NCI-H1092 treated with DMSO at 0.1 percent for 48 hours (cell line): ENCODE measurements at places on chromosomes 3 and 15.
A peak's percentile ranks its signal among the peaks of the same experiment; 100 is the strongest.

DNA sequence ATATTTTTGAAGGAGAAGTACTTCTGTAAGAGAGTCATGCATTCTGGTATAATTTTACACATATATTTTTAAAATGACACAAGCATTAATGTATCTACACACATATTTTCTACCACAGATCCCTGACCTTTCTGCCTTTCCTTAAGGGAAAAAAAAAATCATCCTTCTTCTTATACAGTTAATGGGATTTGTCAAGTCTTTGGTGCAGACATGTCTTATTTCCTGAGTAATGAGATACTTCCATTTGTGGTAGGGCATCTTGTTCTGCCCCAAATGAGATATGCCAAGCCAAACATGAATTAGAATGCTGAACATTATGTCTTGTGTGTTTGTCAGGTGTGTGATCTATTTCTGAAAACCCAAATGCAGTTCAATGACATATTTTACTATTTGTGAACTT lies 329.9 kb downstream of the RBMS3 start:
- no peak for DNase-seq

GRCh38 chr15:33131552-33132232 lies 62.8 kb downstream of the FMN1 start:
- DNase-seq, result no peak

GRCh38 chr3:101144105-101144504 lies 150.9 kb upstream of the ABI3BP start:
- no peak for DNase-seq

DNA sequence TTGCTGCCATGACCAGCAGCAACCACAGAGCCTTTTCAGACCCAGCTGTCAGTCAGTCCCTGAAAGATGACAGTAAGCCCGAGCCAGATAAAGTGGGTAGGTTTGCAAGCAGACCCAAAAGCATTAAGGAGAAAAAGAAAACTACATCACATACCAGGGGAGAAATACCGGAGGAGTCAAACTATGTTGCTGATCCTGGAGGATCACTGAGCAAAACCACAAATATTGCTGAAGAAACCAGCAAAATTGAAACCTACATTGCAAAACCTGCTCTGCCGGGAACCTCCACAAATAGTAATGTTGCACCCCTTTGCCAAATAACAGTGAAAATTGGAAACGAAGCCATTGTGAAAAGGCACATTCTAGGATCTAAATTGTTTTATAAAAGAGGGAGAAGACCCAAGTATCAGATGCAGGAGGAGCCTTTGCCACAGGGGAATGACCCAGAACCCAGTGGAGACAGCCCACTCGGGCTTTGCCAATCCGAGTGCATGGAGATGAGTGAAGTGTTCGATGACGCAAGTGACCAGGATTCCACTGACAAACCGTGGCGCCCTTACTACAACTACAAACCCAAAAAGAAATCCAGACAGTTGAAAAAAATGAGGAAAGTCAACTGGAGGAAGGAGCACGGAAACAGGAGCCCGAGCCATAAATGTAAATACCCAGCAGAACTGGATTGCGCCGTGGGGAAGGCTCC lies 42.1 kb upstream of the RASA2 start:
- no peak for DNase-seq

DNA sequence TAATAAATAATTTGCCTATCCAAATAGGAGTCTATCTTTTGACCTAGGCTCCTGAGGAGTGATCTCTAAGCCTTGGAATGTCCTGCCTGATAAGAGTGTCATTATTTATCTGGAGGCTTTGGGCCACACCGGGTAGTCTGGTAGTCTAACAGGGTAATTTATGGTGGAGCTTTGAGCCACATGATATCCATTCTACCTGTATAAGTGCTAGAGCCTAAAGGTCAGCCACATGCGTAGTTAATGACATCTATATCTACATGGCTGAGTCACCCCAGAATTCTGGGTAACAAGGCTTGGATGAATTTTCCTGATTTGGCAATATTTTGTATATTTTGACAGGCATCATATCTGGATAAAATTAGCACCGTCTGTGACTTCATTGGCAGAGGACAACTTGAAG lies 681.4 kb downstream of the MCTP2 start:
- no peak for DNase-seq

DNA sequence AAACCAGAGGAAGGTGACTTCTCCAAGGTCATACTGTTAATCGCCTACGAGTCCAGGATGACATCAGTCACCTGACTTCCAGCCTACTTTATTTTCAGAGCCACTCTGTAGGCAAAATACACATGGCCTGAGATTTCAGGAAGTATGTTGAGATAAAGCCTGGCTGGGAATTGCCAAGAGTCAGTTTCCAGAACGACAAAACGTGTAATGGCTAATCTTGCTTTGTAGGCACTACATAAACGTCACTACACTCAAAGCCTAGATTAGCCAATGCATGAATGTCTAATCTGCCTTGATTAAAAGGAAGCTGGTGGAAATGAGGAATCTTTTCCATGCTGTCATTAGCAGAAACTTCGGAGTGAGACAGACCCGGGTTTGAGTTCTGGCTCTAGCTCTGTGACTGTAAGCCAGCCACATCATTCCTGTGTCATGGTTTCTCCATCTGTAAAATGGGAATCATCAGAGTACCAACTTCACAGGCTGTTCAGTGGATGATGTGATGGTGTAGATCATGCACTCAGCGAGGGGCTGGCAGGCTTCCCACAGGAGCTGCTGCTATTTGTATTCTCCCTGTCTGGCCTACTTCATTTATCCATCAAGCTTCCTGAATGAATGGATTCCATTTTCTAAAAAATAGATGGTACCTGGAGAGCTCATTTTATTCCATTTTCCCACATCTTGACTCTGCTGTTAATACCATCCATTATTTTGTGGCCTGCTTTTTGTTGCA lies 241.9 kb downstream of the XXYLT1 start:
- DNase-seq, result no peak

DNA sequence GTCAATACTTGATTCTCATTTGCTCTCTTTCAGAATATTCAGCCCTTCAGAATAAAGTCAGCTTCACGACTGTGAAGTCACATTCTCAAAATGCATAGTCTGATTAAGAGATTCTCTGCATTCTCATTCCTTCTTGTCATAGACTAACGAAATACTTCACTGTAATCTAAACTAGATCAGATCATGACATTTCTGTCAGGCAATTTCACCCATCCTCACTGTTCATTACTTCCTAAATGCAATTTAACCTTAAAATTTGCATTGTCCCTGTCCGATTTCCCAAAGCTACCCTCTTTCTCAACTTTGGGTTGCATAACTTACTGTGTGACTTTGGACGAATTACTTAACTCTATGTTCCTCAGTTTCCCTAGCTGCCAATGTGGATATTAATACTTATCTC lies 6.2 kb downstream of the RPL22L1 start:
- DNase-seq, result no peak

GRCh38 chr15:81740416-81740815 lies 305.4 kb downstream of the MEX3B start:
- no peak for DNase-seq

GRCh38 chr15:77475001-77475400 lies 54.3 kb downstream of the HMG20A start:
- DNase-seq, result peak; percentile 51

GRCh38 chr3:61956236-61956635 lies 394.9 kb downstream of the PTPRG start:
- no peak for DNase-seq

- DNase-seq, result no peak
Measured at GRCh38 chr15:101451846-101452245, 37.7 kb downstream of the PCSK6 start.

- DNase-seq, result no peak
Measured at GRCh38 chr15:49815526-49815925, 194.7 kb downstream of the DTWD1 start.

DNA sequence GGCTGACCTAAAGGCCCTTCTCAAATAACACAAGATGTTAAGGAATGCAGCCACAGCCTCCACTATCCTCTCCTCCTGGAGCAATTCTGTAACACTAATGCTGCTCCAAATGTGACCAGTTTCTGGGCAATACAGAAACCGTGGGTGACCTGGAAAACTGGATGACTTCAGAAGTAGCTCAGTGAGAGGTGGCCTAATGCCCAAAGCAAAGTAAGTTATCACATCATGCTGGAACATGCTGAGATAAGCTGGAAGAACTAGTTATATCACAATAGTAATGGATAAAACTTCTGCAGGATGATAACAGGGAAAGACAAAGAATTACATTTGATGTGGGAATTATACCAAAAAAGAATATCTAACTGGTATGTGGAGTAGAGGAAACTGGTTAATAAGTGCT lies 72.0 kb downstream of the DHX30 start:
- no peak for DNase-seq

- DNase-seq, result no peak
Measured at GRCh38 chr3:3664935-3665334, 134.3 kb upstream of the LRRN1 start.

DNA sequence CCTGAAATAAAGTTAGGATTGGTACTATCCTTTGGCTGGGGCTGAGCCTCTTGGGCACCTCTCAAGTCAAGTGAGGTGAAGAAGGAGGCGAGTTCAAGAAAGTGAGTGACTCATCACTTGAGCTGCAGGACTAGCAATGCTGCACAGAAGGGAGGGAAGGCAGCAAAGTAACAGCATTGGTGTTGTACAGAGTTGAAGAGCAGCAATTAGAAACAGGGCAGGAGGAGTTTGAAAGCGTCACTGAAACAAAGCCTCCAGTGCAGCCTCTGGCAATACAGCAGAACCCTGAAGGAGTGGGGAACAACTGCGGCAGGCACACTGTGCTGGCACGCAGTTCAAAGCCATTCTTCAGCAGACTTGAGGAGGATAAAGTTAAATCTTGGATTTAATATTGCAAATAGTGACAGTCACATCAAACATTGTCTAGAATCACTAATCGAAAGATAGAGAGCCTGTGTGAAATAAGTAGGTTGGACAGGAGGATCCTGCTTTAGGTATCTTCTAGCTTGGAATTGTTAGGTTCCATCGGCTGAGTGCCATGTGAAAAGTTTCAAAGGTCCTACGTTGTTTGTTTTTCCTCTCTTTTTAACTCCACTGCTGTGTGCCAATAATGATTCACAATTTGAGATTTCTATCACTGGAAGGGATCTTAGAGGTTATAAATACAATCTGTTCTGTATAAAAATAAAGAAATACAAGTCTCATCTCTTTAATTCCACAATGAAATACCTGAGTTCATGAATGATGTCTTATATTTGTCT lies 479.8 kb downstream of the NAALADL2 start:
- no peak for DNase-seq

DNA sequence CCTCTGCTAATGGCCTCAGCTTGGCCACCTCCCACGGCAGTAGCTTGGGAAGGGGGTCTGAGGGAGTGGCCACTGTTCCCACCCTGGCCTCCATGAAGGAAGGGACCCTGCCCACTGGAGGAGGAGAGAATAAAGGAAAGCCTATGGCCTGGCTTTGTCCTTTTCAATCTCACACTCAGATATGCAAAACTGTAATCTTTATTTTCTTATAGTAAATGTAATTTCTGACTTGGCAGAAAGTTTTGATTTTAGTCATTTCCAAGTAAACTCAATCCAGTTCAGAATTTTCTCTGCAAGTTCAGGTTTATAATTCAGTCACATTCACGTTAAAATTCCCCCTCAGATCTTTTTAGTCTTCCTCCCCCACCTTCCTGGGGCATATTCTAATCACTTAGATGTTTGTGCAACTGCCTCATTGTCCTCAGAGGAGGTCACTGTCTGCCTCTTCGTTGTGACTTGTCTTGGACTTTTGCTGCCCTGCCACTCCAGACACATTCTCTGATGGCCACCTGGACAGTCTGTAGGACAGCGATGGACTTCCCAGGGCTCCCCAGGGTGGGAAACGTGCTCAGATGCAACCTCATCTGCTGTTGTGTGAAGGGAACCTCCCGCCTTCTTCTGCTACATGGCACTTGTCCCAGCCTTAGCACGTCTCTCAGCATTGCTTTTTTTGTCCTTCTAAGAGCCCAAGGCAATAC lies 222.8 kb upstream of the TBL1XR1 start:
- DNase-seq, result no peak

DNA sequence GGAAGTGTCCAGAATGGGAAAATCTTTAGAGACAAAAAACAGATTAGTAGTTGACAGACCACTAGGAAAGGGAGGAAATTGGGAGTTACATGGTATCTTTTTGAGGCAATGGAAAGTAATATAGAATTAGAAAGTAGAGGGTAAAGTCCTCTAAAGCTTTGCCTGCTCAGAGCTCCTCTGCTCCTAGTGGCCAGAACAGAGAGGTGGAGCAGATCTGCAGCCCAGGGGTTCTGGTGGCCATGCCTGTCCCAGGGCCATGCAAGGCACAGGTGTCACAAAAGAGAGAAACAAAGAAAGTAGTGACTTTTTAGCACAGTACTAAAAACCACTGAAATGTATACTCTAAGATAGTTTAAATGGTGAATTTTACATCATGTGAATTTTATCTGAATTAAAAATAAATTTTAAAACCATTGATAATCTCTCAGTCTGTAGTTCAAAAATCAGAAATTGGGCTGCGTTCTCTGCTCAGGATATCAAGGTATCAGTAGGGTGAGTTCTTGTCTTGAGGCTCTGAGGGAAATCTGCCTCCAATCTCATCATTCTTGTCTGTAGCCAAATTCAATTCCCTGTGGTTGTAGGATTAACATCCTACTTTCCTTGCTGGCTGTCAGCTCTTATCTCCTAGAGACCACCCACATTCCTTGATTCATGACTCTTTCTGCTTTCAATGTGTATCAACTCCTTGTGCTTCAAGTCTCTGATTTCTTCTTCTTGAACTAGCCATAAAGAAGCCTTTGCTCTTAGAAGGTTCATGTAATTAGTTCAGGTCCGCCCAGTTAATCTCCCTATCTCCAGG lies 23.6 kb downstream of the PYGO1 start:
- DNase-seq, result no peak

GRCh38 chr3:71441217-71441924 lies 142.2 kb downstream of the FOXP1 start:
- DNase-seq, result no peak

GRCh38 chr3:50246517-50246954 lies 10.5 kb downstream of the GNAI2 start:
- no peak for DNase-seq

DNA sequence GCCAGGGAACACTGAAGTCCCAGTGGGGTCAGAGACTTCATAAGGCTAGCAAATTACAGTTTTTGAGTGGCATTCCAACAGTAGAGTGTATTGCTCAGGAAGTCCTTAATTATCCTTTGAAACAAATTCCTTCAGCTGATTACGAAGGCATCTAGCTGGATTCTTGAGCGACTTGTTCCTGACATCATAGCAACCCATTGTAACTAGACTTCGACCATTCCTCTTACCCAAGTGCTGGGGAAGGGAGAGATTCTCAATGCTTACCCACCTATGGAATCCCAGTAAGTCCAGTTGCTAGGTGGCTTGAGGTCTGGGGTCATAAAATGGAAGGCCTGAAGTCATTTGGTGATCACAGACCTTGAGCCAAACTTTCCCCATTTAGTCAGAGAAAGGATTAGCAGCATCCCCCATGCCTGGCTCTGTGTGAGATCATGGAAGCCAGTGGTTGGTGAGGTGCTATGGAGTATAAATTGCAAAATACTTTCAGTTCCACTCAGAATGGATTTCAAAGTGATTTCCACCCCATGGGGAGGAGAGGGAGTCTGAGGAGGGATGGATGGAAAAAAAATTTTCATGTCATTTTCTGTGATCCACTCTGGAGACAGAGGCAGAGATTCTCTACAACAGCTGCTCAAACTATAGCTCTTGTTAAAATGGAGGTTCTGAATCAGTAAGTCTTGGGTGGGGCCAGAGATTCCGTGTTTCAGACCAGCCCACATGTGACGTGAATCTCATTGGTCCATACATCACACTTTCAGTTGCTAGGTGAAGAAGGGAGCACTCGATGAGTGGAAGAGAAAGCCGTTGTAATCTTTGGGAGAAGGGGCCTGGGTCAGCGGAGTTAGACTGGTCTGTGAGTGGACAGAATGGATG lies 45.7 kb downstream of the CD86 start:
- DNase-seq, result no peak
